Activated T-cell treated with anti-CD3 and anti-CD28 coated beads for 4 hours (primary cell): ENCODE measurements at places on chromosomes 5 and 9.

DNA sequence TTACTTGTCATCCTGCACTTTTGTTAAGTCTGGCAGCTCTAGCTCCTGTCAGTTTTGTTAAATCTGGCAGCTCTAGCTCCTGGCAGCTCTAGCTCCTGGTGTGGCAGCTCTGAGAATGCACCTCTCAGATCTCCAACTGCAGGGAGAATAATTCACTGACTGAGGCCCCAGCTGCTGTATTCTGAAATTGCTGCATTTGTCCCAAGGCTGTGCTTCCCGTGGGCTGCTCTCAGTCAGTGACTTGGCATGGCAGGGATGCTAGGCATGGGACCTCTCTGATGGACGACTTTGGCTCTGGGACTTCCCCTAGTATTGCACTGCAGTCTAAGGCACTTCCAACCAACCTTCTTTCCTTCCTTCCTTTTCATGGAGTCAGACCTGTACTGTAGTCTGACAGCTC lies 475.7 kb downstream of the CCDC171 start:
- DNase-seq = no peak

- no peak for DNase-seq
These were observed 30.9 kb downstream of the GSN start for GRCh38 chr9:121298689-121299466.

GRCh38 chr5:117652958-117653280 lies 1078.3 kb upstream of the SEMA6A start:
- DNase-seq = no peak

DNA sequence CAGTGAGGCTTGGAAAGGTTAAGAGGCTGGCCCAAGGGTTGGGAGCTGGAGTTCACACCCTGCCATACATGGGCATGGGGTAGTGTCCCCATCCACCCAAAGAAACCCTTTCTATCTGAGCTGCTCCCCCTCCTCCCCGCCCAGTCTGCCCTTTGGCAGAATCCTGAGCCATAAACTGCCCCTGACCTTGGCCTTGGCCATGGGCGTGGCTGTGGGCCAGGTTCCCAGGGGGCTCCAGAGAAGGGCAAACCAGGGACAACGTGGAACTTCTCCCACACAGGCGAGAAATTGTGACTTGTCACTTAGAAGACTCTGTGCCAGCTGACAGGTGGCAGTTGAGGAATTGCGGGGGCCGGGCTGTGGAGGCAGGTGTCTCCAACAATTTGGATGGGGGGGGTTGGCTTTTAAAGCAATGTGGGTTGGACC lies 4.8 kb downstream of the FAM78A start:
- DNase-seq = no peak

GRCh38 chr9:7570107-7570720 lies 229.4 kb downstream of the DMAC1 start:
- peak; percentile 62 for DNase-seq

- DNase-seq = no peak
These were observed 193.8 kb downstream of the CFAP90 start for GRCh38 chr5:7657153-7657552.

GRCh38 chr5:172932313-172933017 lies 26.8 kb upstream of the RPL26L1 start:
- DNase-seq = peak; percentile 53

GRCh38 chr9:87372356-87372851 lies 125.3 kb upstream of the DAPK1 start:
- no peak for DNase-seq

DNA sequence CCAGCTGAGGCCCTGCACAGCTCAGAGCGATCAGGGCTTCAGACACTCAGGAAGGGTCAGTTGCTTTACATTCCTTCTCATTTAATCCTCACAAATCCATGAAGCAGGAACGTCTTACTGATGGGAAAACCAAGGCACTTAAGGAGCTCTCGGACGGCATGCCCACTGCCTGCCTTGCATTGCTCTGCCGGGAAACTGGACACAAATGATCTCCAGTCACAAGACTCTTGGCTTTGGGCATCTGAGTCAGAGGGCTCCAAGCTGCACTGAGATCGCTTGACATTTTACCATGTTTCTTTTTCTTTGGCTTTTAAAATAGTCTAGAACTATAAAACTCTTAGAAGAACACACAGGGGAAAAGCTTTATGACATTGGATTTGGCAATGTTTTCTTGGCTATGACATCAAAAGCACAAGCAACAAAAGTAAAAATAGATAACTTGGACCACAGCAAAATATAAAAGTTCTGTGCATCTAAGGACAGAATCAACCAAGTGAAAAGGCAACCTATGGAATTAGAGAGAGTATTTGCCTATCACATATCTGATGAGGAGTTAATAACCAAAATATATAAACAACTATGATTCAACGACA lies 43.6 kb upstream of the HRH2 start:
- DNase-seq = no peak

GRCh38 chr5:169875731-169876130 lies 104.6 kb downstream of the INSYN2B start:
- no peak for DNase-seq

DNA sequence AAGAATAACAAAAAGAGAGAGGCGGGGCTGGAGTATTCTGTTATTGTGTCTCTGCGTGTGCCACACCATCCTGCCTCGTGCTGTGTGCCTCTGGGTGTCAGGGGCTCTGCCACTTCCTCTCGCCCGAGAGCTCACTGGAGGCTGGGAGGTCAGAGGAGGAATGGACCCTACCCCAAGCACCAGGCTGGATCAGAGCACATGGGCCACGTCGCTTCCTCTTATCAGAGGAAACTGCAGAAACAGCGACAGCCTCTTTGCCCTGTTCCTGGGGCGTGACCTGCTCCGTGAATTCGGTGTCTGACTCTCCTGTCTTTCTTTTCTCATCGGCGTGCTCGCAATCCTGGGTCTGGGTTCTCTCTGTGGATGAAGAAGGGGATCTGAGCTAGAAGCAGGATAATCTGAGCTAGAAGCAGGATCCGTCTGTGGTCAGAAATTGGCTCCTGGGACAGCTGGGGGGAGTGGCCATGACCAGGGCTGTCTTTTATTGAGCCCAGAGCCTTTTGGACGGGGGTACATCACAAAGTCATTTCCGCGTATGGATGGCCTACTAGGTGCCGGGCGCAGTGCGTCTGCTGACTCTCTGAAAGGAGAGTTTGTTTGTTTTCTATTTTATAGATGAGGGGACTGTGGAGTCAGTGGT lies 150.3 kb upstream of the COL5A1 start:
- DNase-seq = no peak

GRCh38 chr9:74277532-74277931 lies 219.6 kb upstream of the RORB start:
- no peak for DNase-seq

- no peak for DNase-seq
These were observed 106.0 kb upstream of the LRRTM2 start for GRCh38 chr5:138981131-138981530.

GRCh38 chr5:159083548-159084452 lies 15.9 kb downstream of the EBF1 start:
- no peak for DNase-seq

GRCh38 chr9:104900324-104900723 lies 27.6 kb downstream of the ABCA1 start:
- no peak for DNase-seq

- no peak for DNase-seq
These were observed 142.4 kb downstream of the PCSK5 start for GRCh38 chr9:76032797-76033373.

DNA sequence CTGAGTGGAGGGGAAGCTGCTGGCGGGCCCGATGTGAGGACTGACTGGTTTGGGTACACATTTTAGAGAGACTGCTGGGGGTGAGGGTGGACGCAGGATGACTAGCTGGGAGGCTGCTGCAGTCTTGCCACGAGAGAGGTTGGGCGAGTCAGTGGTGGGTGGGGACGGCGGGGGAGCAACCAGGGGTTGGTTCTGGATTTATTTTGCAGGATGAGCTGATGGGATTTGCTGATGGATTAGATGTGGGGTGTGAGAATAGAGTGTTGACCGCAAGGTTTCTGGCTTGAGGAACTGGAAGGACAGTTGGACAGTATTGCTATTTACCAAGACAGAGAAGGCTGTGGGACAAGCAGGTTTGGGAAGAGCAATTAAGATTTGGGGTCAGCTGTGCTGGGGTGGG lies 5.8 kb upstream of the NDST1 start:
- DNase-seq = no peak

GRCh38 chr5:121296356-121296755 lies 555.3 kb upstream of the FTMT start:
- DNase-seq = no peak

- no peak for DNase-seq
These were observed 13.5 kb upstream of the MAP1B start for GRCh38 chr5:72093824-72094223.

DNA sequence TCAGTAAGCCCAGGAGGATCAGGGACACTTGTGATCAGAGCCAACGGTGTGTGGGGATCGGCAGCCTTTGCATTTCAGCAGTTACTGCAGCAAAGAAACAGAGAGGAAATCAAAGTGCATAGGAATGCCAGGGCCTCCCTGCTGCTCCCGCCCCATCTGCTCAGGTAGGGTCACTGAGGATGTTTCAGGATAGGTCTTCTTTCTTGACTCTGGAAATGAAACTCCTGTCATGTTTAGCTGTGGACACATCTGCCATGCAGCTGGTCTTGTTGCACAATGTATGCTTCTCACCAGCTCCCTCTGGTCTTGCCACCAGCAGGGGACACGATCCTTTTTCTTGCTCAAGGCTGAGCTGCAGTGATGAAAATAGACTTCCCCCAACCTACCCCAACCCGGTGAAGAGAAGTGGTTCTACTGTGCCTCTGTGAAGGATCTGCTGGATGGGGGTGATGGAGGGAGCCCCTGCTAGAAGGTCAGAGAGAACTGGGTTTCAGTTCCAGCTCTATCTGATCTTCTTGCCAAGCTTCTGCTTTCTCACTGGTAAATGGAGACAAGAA lies 185.2 kb upstream of the KLF4 start:
- no peak for DNase-seq

- DNase-seq = no peak
These were observed 25.3 kb upstream of the SLC31A2 start for GRCh38 chr9:113125386-113126035.

GRCh38 chr9:129988607-129989361 lies 54.2 kb downstream of the FNBP1 start:
- DNase-seq = no peak

GRCh38 chr5:31635446-31635845 lies 3.5 kb upstream of the PDZD2 start:
- no peak for DNase-seq

DNA sequence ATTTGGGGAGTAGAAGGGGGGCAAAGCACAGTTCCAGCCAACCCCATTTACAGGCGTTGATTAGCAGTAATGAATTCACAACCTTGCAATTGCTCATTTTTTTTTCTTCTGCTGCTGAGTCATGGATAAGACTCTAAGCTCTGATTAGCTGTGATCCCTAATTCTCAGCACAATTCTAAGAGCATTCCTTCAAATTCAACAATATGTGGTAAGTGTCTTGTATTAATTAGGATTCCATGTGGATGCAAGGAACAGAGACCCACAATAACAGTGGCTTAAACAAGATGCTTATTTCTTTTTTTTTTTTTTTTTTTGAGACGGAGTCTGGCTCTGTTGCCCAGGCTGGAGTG lies 133.4 kb downstream of the PALM2AKAP2 start:
- no peak for DNase-seq

GRCh38 chr5:165928971-165929370 lies 2362.5 kb upstream of the WWC1 start:
- DNase-seq = no peak
